Memory B cell (primary cell): ENCODE measurements at places on chromosomes 2 and 18.

DNA sequence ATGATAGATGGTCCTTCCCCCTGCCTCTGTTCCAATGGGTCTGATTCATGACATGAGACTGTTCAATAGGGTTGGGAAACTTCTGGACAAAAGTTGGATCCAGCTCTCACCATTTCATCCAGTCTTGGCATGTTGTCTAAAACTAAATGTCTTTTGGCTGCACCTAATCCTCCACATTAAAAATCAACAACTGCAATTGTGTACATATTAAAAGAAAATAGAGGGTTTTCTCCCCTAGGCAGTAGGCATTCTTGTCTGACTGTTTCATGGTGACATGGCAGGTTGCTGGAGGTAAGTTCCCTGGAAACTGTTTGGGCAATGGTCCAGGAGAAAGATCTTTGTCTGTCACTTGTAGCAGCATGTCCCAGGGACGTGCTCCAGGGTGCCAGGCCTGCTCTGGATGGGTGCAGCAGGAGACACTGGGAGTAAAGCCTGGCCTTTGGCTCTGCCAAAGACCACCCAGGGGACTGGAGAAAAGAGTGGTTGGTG, 135.8 kb downstream of the TCF4 start:
- DNase-seq = no peak

GRCh38 chr18:66872277-66872676, 268.4 kb upstream of the CDH19 start:
- no peak for DNase-seq

GRCh38 chr2:195532628-195533271, 124.3 kb upstream of the SLC39A10 start:
- DNase-seq = no peak

GRCh38 chr2:143192716-143193115, 63.5 kb downstream of the ARHGAP15 start:
- no peak for DNase-seq

- DNase-seq = no peak
Measured at GRCh38 chr2:230898016-230898712, 26.9 kb downstream of the GPR55 start.

- DNase-seq = no peak
Measured at GRCh38 chr18:3791238-3791637, 341.3 kb downstream of the TGIF1 start.

- DNase-seq = no peak
Measured at GRCh38 chr2:176500901-176501300, 231.7 kb downstream of the MTX2 start.

DNA sequence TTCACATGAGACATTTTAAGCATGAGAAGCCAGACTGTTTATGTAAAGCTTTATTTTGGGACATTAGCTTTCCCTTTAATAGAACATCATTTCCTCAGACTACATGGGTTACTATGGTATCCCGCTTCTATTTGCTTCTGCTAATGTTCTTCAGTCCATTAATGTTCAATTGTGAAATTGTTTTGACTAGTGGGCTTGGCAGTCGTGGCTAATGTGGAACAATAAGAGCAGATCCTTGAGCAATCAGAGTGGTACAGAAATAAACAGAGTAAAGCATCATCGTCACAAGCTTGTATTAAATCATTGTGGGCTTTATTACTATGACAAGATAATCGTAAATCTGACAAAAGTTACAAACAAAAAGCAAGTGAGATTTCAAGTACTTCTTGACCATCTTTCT, 60.2 kb downstream of the PDE1A start:
- DNase-seq = no peak

DNA sequence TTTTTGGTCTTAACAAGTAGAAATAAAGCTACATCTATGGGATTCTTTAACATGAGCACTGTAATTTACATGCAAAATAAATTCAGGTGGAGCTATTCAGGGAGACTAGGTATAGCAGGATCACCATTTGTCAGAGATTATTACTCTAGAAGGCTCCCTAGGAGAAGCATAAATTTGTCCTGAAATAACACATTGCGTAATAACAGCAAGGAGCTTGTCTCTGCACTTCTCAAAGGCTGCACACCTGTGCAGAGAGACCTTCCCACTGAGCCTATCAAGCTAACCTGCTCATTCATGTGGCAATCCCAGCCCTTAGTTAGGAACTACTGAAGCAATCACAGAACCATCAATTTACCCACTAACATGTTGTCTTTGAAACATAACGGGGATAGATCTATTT, 437.4 kb upstream of the MC4R start:
- no peak for DNase-seq

DNA sequence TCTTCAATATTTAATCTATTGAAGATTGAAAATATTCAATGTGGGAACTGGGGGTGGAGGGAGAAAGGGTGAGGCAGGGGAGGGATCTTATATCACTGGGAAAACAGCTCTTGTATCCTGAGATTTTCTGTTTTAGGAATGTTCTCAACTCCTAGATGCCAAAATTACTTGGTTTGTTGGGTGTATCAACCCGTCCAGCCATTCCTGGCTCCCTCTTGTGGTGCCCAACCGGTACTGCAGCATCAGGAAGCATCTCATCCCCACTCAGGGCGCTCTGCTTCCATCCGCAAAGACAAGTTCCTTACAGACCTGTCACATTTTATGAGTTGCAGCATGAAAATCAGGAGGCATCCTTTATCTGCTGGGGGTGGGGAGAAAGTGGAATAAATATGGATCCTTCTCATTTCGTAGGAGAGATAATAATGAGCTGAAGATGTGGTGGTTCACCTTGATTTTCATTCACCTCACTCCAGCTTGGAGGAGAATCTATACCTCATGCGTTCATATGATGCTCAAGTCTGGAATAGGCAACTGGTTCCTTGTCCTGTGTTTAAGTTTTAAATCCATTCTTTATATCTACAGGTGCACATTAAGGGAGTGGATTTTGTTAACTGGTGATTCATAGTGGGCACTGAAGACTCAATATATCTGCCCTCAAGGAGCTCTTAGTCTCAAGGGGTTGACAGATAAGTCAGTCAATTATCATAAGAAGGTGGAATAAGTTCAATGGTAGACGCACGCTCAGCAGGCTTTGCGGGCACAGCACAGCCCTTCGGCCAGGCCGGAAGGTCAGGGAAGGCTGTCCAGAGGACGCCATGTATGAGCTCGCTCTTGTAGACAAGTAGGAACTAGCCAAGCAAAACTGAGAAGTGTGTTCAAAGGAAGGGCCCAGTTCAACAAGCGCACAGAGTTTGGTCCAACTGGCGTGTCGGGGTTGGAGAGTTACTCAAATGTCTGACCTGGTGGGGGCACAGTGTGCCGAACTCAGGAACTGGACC, 127.3 kb downstream of the RNF144A start:
- peak; percentile 56 for DNase-seq

DNA sequence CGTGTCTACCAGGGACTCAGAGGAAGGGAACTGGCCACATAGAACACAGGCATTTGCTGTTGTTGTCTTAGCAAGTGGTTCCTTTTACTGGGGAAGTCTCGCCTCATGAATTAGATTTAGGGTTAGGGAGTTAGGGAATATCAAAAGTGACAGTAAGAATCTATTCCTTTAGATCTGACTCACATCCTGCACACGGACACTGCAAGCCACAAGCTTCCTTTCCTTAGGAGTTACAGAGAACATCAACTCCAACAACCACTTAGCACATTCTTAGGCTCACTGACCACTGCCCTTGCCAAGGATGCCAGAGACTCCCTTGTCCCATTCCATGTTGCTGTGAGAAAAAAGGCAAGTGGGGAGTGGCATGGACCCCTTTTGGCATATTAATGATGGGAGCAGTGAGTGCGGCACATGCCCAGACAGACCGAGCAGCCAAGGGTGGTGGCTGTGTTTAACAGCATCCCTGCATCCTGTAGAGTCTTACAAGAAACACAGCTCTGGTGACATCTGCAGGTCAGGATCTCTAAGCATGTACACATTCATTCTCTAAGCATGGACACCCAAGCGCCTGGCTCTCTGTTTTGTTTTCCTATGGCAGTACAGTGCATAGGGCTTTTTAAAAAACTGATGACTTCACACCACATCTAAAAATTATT, 745.6 kb upstream of the RAB6C start:
- no peak for DNase-seq
